ENCODE measurements at places on chromosomes 13 and 19. TPM values are rescaled to one million over a fixed set of nuclear protein-coding genes. Genes with fewer than 3 reads are reported as not detected.

CYP4F11 gene
- 0.08 TPM for total RNA-seq

RFPL4A gene
- not detected for total RNA-seq

ZNF98 gene
- not detected for total RNA-seq

CBLC gene
- total RNA-seq: not detected

TTC9B gene
- not detected for total RNA-seq

ZNF557 gene
- 12.1 TPM for total RNA-seq

CERS1 gene
- total RNA-seq: not detected

SULT2A1 gene
- 0.16 TPM for total RNA-seq

MPHOSPH8 gene
- 26.0 TPM for total RNA-seq

CCDC169 gene
- not detected for total RNA-seq

ZFP30 gene
- total RNA-seq: 12.5 TPM

GAPDHS gene
- total RNA-seq: not detected

TSEN34 gene
- total RNA-seq: 18.9 TPM

CRX gene
- total RNA-seq: not detected

CLEC11A gene
- total RNA-seq: not detected

DACT3 gene
- 0.64 TPM for total RNA-seq

KLF1 gene
- 0.24 TPM for total RNA-seq

C19orf33 gene
- total RNA-seq: not detected

KCNRG gene
- total RNA-seq: 0.27 TPM

GDF15 gene
- total RNA-seq: 2.2 TPM

Measured in GM12878 (cell line).